ENCODE measurements at places on chromosomes 4 and X.

DNA sequence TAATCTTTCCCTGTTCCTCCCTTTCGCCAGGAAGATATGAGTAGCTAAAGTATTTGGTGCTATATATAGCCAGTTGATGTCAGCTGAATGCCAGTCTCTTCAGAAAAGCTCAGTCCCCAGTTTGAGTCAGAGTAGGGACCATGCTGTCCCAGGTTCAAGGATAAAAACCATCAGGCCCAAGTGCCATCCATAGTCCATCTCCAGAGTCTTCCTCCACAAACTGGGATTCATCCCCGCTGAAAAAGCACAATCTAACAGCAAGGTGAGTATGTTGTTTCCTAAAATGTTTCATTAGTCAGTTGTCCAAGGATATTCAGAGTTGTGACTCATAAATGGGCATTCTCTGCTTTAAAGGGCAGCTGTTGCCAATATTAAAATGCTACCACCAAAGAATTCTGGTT lies at the start of gene MYOZ2:
Gene MYOZ2 (plus strand): TSS at position 112 of the 401 bp plus-strand sequence. CDS start 694 bp downstream, outside the sequence.
- DNase-seq: no peak

DNA sequence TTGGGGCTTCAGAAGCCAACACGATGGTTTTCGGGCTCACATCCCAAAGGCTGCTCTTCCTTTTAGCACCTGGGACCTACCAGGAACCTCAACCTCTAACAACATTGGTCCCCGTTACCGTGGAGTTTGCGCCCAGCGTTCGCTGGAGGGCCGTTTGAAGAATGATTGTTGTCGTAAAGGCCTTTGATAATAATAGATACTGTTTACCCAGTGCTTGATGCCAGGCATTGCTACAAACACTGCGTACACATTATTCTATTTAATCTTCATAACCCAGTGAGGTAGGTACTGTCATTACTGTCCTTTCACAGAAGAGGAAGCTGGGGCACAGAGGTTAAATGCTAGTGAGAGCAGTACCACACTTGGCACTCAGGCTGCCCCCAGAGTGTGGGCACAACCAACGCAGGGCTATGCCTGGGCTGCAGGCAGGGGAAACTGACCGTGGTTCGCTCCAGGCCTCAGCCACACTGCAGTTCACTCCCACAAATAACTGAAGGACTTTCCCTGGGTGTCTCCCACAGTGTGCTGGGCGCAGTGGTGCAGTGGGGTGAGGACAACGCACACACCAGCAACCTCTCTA lies 1.0 kb upstream of the ACSL1 start:
- DNase-seq: no peak

GRCh38 chrX:150489359-150490015 lies 78.9 kb upstream of the MTM1 start:
- DNase-seq: no peak

DNA sequence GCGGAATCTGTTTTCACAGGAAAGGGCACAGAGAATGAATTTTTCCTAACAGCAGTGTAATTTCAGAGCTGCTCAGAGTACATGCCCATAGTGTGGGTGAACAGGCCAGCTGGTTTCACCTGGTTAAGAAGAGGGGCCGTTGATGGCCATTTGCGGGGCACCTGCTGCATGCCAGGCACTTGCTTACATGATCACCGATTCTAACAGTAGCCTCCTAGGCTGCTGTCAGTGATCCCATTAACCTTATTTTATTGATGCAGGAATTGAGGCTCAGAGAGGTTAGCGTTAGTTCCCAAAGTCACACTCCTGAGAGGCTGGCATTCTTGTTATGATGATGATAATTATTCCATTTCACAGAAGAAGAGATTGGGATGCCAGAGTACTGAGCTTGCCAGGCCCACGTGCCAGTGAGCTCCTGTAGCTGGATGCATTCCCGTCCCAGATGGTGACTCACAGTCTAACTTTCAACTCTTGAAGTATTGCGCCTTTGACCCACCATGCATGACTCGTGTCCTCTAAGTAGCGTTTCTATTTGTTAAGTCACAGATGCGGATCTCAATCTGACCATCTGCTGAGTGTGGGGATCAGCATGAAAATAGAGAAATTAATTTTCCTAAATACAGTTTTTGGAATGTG lies 76.5 kb downstream of the PSAPL1 start:
- DNase-seq: no peak

GRCh38 chr4:168572002-168572401 lies 75.2 kb downstream of the PALLD start:
- no peak for DNase-seq

DNA sequence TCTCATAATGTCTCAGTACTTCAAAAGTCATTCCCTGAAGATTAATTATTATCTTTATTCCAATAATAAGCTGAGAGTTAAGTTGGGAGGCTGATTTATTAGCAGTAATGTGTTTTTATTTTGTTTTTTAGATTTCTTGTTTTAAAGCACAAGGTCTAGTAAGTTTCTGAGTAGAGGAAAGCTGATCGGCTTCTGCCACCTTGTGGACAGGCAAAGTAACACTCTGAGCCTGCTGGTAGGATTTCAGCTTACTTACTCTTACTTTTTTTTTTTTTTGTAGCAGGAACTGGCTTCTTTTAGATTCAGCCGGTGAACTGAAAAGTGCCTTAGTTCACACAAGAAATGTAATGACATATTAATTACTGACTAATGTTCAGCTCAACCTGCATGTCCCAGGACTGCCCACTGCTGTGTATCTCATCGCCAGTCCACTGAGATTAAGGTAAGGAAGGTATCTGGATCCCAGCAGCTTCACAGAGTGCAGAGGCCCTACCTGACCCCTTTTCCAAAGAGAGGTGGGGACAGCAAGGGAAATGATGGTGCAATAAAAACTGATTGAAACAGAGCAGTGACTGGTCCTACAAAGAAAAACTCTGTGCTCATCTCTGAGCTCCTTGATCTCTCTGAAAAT lies 126.5 kb downstream of the ADGRA3 start:
- DNase-seq: peak; percentile 41

DNA sequence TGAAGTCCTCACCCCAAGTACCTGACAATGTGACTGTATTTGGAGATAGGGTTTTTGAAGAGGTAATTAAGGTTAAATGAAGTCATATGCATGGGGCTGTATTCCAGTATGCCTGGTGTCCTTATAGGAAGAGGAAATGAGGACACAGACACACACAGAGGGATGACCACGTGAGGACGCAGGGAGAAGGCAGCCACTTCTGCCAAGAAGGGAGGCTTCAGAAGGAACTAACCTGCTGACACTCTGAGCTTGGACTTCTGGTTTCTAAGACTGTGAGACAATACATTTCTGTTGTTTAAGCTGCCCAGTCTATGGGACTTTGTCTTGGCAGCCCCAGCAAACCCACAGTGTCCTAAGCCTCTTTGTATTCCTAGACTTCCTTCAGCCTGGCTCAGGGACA lies 3.0 kb upstream of the SLC2A9 start:
- DNase-seq: no peak

- no peak for DNase-seq
These were observed 73.5 kb downstream of the IRF2 start for GRCh38 chr4:184400891-184401290.

GRCh38 chrX:41259516-41259915 lies 74.4 kb upstream of the DDX3X start:
- no peak for DNase-seq

DNA sequence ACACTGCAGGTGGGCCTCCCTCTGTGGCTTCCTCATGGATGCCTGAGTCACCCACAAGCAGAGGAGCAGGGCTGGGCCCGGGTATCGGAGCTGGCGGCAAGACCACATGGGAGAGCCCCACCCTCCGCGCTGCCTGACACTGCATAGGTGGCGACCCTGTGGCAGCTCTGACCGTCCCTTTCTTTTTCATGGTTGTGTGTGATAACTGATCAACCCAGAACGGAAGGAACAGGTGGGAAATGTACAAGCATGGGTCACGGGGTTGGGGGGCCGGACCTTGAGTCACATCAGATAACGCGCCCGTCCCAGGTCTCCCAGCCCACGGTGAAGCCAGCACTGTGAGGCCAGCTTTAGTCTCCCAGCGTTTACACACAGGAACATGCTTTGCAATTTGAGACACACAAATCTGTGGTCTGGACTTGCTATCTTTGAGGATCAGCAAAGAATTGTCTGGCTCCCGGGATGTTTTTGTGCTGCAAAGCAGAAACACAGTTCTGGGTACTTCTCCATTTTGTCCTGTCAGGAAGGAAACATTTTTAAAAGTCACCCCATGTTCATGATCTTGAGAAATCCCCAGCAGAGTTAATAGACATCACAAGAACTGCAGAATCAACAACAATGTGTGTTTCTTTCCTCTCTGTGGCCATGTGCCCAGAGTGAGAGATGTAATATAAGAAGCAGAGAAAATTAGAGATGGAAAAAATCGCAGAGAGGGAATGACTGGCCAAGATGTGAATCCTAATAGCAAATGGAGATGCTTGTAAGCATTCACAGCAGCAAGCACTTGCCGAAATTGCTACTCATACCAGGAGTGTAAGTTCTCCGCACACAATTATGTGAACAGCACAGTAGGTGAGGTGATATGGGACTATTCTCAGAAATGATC lies 70.1 kb upstream of the CBR4 start:
- no peak for DNase-seq

DNA sequence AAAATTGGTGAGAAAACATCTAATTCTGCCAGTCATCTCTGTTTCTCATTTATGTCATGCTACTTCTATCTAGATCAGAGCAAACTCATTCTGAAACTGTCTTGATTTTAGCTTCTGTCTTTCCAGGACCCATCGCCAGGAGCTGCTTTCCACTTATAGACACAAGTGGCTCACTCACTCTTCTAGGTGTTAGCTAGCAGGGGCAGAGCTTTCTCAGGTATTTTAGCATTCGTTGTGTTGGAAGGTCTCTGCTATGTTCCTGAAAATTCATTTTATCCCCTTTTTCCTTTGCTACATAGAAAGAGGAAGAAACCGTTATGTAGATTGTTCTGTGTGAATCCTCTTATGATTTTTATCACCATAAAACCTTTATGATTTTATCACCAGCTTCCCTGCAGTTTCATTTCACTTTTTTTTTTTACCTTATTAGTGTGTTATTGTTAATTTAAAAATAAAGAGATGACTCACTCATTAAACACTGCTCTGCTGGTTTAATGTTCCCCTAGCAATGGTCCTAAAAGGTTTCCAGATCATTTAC lies 246.6 kb upstream of the AADAT start:
- DNase-seq: no peak

DNA sequence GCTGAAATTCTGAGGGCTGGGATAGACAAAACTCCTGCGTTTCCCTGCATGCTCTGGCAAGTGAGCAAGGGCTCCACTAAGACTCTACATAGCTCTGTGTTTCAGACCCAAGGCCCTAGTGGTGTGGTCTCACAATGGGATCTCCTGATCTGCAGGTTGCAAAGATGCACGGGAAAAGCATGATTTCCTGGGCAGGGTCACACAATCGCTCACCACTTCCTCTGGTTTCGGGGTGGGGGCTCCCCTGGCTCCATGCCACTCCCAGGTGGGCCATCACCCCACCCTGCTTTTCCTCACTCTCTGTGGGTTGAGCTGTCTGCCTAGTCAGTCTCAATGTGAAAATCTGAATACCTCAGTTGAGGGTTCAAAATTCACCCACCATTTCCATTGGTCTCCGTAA lies 111.5 kb downstream of the KLF8 start:
- DNase-seq: no peak

- no peak for DNase-seq
These were observed 125.1 kb downstream of the ARX start for GRCh38 chrX:24890677-24891076.

DNA sequence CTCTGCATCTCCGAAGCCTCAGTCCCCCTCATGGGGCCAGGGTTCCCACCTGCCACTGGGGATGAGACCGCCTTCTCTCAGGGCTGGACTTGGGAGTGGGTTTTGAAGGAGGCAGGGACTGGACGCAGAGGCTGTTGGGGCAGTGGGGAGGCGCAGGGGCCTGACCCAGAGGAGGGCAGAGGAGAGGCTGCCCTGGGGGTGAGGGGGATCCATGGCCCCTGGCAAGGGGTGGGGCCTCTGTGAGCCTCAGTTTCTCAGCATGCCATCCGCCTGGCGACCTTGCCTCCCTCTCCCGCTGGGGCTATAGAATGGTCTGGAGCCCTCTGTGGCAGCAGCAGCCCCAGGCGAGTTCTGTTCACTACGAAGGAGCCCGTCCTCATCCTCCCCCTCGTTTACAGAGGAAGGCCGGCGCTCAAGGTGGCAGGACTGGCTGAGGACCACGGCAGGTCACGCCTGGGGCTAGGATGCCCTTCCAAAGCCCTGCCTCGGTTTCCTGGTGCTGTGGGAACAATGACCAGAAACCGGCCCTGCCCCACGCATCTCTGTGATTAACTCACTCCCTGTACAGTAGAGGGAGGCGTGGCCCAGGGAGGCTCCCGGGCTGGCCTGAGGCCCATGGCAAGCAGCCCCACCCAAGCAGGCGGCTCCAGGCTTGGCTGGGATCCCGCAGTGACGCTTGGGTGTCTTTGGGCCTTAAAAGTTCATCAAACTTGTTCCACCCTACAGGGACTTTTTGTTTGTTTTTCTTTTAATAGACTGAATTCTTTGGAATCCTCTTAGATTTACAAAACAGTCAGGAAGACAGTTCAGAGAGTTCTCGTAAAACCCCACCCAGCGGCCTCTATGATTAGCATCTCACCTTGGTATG lies 16.0 kb upstream of the SH3TC1 start:
- no peak for DNase-seq

GRCh38 chr4:169741569-169741968 lies 16.2 kb downstream of the HPF1 start:
- DNase-seq: no peak

- no peak for DNase-seq
These were observed 66.0 kb upstream of the GEMIN8 start for GRCh38 chrX:14095702-14096101.

DNA sequence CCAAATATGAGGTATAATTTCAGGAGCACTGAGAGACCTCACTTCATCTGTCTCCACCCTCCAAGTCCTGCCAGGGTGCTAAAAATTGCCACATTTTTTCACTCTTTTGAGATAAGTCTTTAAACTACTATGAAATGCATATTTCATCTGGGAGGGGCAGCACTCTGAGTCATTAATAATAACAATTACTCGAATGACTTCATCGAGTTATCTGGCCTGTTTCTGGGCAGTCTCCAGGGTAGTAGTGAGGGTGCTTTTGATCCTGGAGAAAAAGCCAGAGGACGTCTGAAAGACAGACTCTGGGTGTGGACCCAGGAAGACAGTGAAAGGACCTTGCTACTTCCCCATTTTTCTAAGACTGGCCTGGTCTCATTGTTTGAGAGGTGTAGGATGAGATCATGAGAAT lies 42.3 kb upstream of the SRD5A3 start:
- no peak for DNase-seq

DNA sequence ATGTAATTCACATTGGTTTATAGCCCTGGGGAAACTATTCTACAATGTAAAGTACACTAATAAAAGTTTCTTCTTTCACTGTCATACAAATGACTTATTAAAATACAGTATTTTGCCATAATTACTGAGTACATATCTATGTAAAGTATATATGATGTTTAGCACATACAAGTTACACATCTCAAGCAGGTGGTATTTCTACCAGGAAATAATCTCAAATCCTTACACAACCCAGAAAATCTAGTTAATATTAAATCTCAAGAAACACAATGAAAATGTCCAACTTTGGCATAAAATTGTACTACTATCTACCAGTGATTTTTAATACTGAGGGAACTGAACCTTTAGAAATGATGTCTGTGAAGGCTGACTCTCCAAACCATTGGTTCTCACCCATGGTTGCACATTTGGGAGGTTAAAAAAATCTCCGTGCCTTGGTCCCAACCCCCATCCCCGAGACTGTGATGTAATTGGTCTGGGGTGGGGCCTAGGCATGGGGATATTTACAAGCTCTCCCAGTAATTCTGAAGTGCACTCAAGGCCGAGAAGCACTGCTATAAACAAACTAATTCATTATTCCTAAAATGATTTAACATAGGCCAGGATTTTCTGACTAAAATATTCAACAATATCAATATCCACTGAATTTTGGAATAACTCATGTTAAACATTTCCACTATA lies 27.6 kb downstream of the MAP3K15 start:
- no peak for DNase-seq

All from thymus (tissue), 14 donors.